ENCODE measurements at places on chromosomes 6 and 20. TPM values are rescaled to one million over a fixed set of nuclear protein-coding genes. Genes with fewer than 3 reads are reported as not detected.

DNA sequence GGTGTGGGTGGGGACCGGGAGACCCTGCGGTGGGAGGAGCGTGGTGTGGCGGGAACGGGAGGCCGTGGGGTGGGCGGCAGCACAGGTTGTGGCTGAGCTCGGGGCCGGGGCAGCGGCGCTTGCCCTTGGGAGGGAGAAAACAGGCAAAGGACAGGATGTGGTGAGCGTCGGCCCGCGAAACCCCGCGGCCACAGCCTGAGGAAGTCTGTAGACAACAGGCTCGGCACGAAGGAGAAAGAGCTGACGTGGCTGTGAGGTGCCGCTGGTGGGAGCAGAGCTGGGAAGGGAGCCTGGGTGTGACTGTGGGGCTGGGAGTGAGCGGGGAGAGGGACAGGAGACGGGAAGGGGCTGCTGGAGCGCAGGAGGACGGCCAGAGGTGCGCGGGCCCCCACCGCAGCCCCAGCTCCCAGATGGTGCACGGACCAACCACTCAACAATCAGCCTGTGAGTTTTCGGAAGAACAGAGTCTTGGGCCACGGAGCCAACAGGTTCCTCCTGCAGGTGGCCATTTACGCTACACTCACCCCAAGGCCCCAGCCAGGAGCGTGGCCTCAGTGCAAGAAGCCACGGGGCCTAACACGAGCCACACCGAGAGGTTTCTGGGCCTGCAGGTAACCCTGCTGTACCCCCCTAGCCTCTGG, 202.8 kb downstream of the DLL1 start:
- no peak for DNase-seq
- no peaks in the 10 kb centered on the region for H3K4me1 ChIP-seq
- no peak overlapping the region for H3K4me3 ChIP-seq
- no peaks in the 10 kb centered on the region for H3K36me3 ChIP-seq
- H3K27me3 ChIP-seq, result no peaks in the 10 kb centered on the region

LRRC73 gene
- 4.0 TPM for total RNA-seq

DNA sequence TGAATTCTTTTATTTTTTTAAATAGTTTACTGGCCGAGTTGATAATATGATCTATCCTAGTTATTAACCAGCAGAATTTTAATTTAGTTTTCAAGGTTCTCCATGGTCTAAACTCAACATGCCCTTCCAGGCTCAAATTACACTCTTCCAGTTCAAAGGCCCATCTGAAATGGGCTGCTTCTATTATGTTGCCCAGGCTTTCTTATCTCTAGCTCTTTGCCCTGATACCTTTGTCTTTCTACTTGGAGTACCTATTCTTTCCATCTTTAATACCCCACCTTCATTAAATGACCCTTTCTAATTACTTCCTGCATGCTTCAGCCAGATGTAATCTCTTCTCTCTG, 541.2 kb upstream of the FLRT3 start:
- H3K27ac ChIP-seq, result no peak overlapping the region
- no peaks in the 10 kb centered on the region for H3K27me3 ChIP-seq
- no peaks in the 10 kb centered on the region for H3K36me3 ChIP-seq
- H3K4me1 ChIP-seq, result no peaks in the 10 kb centered on the region
- DNase-seq, result no peak
- H3K4me3 ChIP-seq, result no peak overlapping the region

DNA sequence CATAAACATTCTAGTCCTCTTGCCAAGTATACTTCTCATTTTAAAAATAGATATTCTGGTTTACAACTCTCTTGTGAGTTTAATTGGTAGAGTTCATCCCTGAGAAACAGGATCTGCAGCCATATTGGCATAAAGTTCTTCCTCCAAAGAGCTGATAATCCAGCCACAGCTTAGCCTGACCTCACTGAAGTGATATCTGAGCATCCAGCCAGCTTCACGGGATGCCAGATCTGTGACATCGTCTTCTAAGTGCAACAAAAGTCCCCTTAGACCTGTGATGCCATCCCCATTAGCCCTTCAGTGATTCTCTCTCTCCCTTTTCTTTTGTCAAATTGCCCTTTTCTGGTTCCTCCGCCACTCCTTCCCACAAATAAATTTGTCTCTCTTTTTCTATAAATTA, 180.6 kb upstream of the STXBP5 start:
- H3K36me3 ChIP-seq, result no peaks in the 10 kb centered on the region
- no peak for DNase-seq
- H3K4me1 ChIP-seq, result peaks cover 3% of the 10 kb centered on the region
- no peaks in the 10 kb centered on the region for H3K27me3 ChIP-seq

HLA-DRB1 gene
- total RNA-seq, result 22.1 TPM

DNA sequence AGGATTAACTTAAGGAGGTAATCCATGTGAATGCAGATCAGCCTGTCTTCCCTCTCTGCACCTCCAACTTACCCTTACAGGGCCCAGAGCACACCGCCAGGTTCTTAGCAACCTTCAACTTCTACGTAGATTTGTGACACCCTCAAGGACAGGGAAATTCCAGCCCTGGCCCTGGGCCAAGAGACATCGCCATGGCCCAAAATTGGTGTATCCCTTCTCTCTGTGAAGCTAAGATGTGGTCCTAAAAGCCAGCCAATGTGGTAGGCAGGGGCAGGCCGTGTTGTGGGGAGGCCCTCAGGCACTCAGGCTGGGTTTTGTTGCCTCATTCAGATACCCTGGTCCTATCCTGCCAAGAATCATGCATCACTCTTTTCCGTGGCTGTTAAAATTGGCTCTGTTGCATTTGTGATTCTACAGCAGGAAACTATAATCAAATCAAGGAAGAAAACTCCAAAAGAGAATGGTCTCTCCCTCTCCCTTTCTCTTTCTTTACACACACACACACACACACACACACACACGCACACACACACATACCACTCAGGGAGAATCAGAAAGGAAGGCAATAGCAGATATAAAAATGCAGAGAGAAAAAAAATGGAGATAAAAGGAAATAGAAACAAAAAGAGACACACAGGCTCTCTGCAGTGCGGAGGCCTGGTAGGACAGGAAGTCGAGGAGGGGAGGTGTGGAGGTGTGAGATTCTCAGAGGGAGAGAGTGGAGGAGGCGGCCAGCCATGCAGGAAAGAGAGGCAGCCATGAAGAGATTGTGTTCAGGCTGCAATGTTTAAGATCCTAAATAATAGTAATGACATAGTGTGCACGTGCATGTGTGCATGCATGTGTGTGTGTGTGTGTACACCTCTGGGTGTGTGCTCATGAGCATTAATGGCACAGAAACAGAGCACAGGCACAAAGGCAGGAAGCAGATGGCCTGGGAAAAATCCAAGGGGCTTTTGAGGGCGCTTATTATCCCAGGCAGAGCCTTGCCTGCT, 201.8 kb upstream of the LRFN2 start:
- H3K27me3 ChIP-seq, result no peaks in the 10 kb centered on the region
- no peak overlapping the region for H3K27ac ChIP-seq
- no peak overlapping the region for H3K4me3 ChIP-seq

DNA sequence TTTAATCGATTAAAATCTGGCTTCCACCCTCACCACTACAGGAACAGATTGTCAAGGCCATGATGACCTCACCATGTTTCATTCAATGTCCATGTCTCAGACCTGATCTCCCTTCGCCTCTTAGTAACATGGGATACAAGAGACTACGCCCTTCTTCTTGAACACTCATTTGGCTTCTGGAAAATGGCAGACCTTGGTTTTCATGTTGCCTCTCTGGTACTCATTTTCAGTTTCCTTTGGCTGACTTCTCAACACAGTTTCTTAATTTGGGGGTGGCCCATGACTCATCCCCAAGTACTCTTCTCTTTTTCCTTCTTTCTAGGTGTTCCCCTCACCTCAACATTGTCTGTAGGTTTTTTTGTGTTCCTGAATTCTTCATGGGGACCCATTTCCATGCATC, 22.7 kb downstream of the TMX4 start:
- no peaks in the 10 kb centered on the region for H3K27me3 ChIP-seq
- H3K4me3 ChIP-seq, result no peak overlapping the region
- DNase-seq, result no peak
- H3K4me1 ChIP-seq, result no peaks in the 10 kb centered on the region
- H3K36me3 ChIP-seq, result no peaks in the 10 kb centered on the region
- H3K27ac ChIP-seq, result no peak overlapping the region

- no peak overlapping the region for H3K4me3 ChIP-seq
- H3K4me1 ChIP-seq, result no peaks in the 10 kb centered on the region
- no peaks in the 10 kb centered on the region for H3K36me3 ChIP-seq
- no peak overlapping the region for H3K27ac ChIP-seq
- DNase-seq, result no peak
- no peaks in the 10 kb centered on the region for H3K27me3 ChIP-seq
These were observed 139.8 kb downstream of the BACH2 start for GRCh38 chr6:90156861-90157260.

GRCh38 chr6:514396-514978, 122.9 kb downstream of the IRF4 start:
- no peaks in the 10 kb centered on the region for H3K27me3 ChIP-seq
- no peak overlapping the region for H3K4me3 ChIP-seq
- H3K27ac ChIP-seq, result no peak overlapping the region
- DNase-seq, result no peak
- H3K36me3 ChIP-seq, result no peaks in the 10 kb centered on the region

GRCh38 chr6:99495466-99495865, 19.8 kb downstream of the USP45 start:
- no peaks in the 10 kb centered on the region for H3K4me1 ChIP-seq
- no peak overlapping the region for H3K27ac ChIP-seq
- H3K4me3 ChIP-seq, result no peak overlapping the region
- H3K36me3 ChIP-seq, result no peaks in the 10 kb centered on the region

GRCh38 chr6:11318835-11319813, 86.7 kb upstream of the NEDD9 start:
- no peaks in the 10 kb centered on the region for H3K27me3 ChIP-seq
- no peak for DNase-seq
- no peaks in the 10 kb centered on the region for H3K36me3 ChIP-seq
- no peaks in the 10 kb centered on the region for H3K4me1 ChIP-seq
- no peak overlapping the region for H3K4me3 ChIP-seq
- peak overlapping the region; percentile 60 for H3K27ac ChIP-seq

Measured in prostate gland (tissue), 2 donors.